ENCODE measurements at places on chromosomes 7 and 10. TPM values are rescaled to one million over a fixed set of nuclear protein-coding genes. Genes with fewer than 3 reads are reported as not detected.

The HEPACAM2 gene
- total RNA-seq = not detected

The NODAL gene
- not detected for total RNA-seq

The WDFY4 gene
- 1.5 TPM for total RNA-seq

The PHF14 gene
- 26.9 TPM for total RNA-seq

The MMD2 gene
- not detected for total RNA-seq

The SAP25 gene
- not detected for total RNA-seq

The RGS10 gene
- total RNA-seq = 5.9 TPM
